Activated CD4-positive, alpha-beta T cell treated with anti-CD3 and anti-CD28 coated beads, Interleukin-2, amount 50 U/mL, for 24 hours (primary cell): ENCODE measurements at places on chromosomes 4 and X.

DNA sequence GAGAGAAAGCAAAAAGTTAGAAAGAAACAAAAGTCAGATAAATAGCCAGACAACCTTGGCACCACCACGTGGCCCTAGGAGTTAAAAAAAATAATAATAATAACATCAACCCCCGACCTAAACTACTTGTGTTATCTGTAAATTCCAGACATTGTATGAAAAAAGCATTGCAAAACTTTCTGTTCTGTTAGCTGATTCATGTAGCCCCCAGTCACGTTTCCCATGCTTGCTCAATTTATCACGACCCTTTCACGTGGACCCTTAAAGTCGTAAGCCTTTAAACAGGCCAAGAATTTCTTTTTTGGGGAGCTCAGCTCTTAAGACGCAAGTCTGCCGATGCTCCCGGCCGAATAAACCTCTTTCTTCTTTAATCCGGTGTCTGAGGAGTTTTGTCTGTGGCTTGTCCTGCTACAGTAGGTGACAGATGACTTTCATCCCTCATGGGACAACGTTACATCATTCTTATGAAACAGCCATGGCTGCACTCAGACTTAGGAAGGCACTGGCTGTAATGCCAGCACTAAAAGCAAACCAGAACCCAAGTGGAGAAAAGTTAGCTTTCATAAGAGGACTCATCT lies 520 bp downstream of the ACOX3 start:
- DNase-seq, result no peak

DNA sequence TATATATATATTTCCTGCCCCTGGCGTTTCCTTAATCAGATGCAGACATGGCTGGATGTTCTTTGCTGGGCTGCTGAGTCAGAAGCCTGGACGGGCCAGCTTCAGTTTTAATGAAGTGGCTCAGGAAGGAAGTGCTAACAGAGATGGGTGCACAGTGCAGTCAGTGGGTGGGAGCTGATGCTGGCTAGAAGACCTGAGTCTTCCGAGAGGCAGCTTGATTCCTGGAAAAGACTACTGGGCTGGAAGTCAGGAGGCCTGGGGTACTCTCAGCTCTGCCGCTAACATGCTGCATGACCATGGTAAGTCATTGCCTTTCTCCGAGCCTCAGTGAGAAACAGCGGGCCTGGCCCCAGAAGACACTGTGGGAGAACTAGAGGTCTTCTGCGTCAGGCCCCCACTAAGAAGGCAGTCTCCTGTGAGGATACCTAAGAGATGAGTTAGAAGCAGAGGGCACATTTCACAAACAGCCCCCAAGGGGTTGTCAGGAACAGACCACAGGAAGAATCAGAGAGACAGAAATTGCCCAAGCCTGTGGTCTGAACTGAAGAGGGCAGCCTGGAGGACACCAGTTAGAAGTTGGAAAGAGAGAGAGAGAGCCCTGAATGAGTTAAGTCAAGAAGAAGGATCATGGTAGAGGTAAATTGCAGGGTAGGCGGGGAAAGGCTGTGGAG lies 8.3 kb upstream of the CD40LG start:
- no peak for DNase-seq

- DNase-seq, result no peak
Observed at GRCh38 chrX:125308653-125309052, 11.0 kb upstream of the TEX13C start.

DNA sequence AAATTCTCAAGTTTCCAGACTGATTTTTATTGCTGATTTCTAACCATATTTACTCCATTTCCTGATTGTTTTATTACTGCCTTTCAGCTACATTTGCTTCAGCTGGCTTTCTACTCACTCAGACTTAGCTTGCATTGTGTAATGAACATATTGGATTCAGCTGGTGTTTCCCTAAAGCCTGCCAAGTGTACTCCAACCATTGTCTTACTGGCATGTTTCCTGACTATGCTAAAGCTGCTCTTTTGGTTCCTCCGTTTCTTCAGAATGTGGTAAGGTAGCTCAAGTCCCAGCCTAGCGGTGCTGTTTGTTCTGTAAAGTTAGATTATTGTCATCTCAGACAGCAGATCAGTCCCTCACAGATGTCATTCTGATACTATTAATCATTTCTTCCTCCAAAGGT lies 53.1 kb upstream of the GLRA2 start:
- DNase-seq, result no peak

DNA sequence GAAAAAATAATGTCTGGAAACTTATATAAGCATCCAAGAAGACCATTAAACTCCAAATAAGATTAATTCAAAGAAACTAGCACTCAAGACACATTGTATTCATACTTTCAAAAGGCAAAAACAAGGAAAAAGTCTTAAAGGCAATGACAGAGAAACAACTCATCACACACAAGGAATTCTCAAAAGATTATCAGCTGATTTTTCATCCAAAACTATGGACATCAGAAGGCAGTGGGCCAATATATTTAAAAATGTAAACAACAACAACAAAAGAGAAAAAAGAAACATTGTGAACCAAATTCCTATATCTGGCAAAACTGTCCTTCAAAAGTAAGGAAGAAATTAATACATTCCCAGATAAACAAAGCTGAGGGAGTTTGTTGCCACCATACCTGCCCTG lies 711.4 kb upstream of the GALNTL6 start:
- no peak for DNase-seq

GRCh38 chrX:70016513-70016912 lies 33.2 kb downstream of the AWAT2 start:
- DNase-seq, result no peak

GRCh38 chrX:123771449-123772064 lies 38.7 kb upstream of the THOC2 start:
- no peak for DNase-seq

- no peak for DNase-seq
Observed at GRCh38 chr4:85637778-85638177, 162.8 kb downstream of the ARHGAP24 start.

DNA sequence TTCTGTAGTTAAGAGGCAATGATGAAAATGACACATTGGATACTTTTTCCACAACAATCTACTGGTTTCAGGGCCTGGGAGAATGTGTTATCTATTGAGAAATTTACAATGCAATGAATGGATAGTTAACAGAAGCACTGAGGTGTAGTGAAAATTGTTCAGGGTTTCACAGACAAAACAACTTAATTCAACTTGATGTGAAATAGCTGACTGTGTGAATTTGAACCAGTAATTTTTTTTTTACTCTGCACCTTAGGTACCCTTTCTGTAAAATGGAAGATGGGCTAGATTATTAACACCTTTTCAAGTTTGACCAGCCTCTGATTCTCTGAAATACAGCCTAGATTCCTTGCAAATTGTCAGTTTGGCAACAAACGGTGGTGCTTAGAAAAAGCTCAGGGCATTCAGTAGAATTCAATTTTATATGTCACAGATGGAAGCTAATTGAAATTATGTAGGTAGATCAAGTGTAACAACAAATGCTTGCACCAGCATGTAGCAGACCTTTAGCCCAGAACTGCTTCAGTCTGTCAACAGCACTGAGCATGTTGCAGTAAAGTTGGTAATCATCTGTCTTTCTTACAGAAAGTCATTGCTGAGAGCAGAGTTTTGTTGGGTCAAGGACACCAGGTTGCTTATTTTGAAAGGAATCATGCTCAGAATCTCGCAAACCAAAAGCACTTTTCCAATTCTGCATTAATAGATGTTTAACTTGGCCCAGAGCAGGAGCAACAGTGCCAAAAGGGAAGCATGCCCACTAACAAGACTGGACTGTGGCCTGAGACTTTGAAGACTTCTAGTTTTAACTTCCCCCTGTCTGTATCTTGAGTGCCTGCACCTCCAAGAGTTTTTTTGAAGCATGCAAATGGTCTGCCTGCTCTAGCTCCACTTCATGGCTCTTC lies 526.6 kb downstream of the PACRGL start:
- DNase-seq, result no peak
